Body of pancreas (tissue), 4 donors: ENCODE measurements at places on chromosomes 13 and 19. TPM values are rescaled to one million over a fixed set of nuclear protein-coding genes. Genes with fewer than 3 reads are reported as not detected.

The SPACA4 gene
- total RNA-seq, result not detected

The PPM1N gene
- not detected for total RNA-seq

- DNase-seq, result peak; percentile 33
Measured at GRCh38 chr19:16283210-16284061, 41.2 kb upstream of the KLF2 start.

The TMIGD2 gene
- not detected for total RNA-seq

DNA sequence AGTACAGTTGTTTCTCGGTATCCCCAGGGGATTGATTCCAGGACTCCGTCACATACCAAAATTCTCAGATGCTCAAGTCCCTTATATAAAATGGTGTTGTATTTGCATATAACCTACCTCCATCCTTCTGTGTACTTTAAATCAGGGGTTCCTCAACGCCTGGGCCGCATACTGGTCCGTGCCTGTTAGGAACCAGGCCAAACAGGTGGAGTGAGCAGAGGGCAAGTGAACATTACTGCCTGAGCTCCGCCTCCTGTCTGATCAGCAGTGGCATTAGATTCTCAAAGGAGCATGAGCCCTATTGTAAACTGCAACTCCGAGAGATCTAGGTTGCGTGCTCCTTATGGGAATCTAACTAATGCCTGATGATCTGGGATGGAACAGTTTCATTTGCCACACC is 42.2 kb upstream of the KCTD4 start:
- no peak for DNase-seq

The KLK15 gene
- not detected for total RNA-seq
